ENCODE measurements at places on chromosomes 2 and 18.

DNA sequence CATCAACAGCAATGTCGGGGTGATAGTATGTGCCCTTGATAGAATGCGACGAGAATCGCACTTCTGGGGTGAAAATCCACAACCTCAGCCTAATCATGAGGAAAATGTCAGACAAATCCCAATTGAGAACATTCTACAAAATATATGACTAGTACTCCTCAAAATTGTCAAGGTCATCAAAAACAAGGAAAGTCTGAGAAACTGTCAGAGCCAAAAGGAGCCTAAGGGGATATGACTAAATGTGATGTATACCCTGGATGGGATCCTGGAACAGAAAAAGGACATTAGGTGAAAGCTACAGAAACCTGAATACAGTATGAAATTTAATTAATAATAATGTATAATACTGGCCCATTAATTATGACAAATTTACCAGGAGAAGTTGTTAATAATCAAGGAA, 7.6 kb upstream of the CACNB4 start:
- no peak for DNase-seq

GRCh38 chr2:3434654-3435053, 55.2 kb downstream of the TRAPPC12 start:
- no peak for DNase-seq

GRCh38 chr2:29663268-29663667, 258.1 kb downstream of the ALK start:
- DNase-seq, result peak; percentile 87

DNA sequence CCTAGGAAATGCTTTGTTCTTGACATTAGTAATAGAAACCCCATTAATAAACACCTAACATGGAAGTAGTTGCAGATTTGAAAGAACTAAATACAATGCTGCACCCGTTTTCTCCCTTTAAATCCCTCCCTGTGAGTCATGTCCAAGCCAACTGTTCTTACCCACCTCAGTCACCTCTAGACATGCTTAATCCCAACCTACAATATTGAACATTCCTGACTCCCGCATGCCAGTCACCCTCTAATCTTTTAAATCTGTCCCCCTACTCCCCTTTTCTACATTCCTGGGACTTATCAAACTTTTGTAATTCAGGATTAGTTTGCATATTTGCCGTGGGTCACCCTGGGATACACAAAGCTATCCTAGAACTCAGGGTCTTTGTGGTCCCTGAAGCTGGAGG, 374.6 kb downstream of the IRS1 start:
- no peak for DNase-seq

GRCh38 chr2:102971701-102972100, 209.9 kb downstream of the TMEM182 start:
- peak; percentile 16 for DNase-seq

DNA sequence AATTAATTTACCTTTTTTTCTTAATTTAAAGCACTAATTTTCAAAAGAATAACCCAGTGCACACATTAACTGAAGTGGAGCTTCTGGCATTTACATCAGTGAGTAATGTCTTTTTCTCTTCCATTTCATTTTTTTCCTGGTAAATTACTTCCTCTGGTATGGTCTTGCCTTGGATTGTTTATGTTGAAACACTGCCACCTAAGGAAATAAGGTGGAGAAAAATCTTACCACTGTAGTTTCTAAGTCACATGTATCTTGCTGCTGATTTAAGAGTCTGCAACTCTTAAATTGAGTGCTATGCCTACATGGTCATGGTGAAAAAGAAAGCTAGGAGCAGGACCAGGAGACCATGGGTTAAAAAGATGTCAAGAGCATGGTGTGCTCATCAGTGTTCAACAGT, 51.0 kb downstream of the TTC27 start:
- peak; percentile 52 for DNase-seq

GRCh38 chr2:171702781-171703556, 15.7 kb downstream of the DYNC1I2 start:
- DNase-seq, result peak; percentile 21

GRCh38 chr18:43314941-43315340, 37.7 kb upstream of the SYT4 start:
- no peak for DNase-seq

GRCh38 chr2:217667512-217667911, 335.3 kb downstream of the TNS1 start:
- DNase-seq, result no peak

DNA sequence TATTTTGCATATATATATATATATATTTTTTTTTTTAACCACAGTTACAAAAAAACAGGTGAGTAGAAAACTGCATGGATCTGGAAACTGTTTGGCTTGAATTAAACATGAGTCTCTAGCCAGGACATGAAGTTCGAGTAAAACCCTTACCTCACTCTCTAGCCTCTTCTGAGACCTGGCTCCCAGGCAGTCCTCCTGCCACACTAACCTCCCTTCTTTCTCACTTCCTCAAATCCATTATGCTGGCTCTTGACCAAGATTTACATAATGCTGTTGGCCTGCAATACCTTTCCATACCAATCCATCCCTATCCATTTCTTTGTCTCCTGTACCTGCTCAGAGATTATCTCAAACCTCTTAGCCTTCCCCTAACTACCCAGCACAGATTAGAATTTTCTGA, 34.0 kb downstream of the PIGN start:
- DNase-seq, result no peak

GRCh38 chr2:181461056-181461997, 4.1 kb downstream of the ITGA4 start:
- no peak for DNase-seq

GRCh38 chr18:64409511-64409910, 260.6 kb upstream of the LINC00305 start:
- DNase-seq, result no peak

- DNase-seq, result no peak
Measured at GRCh38 chr2:189533288-189534035, 47.1 kb downstream of the SLC40A1 start.

DNA sequence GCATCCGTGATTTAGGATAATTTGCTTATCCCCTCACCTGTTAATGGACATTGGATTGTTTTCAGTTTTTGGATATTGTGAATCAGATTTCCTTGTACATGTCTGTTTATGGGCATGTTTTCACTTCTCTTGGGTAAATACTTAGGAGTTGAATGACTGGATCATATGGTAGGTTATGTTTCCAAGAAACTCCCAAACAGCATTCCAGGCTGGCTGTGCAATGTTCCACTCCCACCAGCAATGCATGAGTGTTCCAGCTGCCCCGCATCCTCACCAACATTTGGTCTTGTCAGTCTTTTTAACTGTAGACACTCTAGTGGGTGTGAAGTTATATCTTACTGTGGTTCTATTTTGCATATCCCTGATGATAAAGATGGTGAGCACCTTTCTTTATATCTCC, 8.9 kb upstream of the LRRFIP1 start:
- DNase-seq, result peak; percentile 59

- DNase-seq, result no peak
Measured at GRCh38 chr2:39370101-39370500, 67.0 kb downstream of the MAP4K3 start.

DNA sequence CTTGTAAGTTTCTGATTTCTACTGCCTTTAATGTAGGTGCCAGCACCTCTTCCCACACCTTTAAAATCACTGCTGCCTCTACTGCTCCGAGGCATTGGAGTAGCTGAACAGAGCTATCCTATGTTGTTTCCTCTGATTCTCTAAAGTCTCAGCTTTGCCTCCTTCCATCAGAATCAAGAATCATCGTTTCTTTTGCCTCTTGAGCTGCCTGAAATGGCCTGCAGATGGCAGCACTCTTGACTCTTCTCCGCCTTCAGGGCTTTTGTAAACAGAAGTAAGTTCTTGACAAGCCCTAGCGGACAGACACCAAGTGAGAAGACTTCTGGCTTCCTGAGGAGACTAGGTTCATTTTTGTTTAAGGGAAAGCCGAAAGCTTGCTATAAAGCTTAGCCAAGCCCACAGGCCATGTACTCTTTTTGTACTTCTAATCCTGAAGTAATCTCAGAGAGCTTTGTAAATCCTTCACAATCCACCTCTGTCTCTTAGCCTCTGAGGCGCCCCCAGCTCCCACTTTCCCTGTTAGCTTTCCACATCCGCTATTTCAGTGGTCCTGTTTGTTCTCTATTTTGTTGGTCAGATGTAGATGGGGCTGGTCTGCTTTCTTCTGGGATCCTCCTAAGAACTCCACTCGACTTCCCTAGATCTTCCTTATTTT, 48.4 kb downstream of the GTF3C3 start:
- DNase-seq, result peak; percentile 51

GRCh38 chr18:42882122-42882521, 233.4 kb downstream of the RIT2 start:
- peak; percentile 12 for DNase-seq

- DNase-seq, result no peak
Measured at GRCh38 chr2:144374163-144374661, 145.7 kb downstream of the ZEB2 start.

DNA sequence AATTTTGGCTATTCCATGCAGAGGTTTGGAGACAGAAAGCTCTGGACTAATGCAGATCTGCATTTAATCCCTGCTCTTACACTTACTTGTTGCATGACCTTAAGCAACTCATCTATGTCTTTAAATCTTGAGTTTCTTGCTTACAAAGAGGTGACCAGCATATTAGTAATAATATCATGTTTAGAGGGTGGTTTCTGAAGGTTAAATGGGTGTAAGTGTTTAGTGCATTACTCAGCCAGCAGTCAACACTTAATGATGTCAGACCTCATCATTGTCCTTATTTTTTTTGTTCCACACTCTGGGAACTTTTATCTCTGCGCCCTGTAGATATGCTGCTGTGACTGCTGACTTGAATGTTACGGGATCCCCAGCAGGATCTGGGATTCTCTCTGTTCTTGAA, 1.7 kb downstream of the IL1RL1 start:
- DNase-seq, result peak; percentile 63

GRCh38 chr2:22812065-22812680, 572.8 kb upstream of the KLHL29 start:
- DNase-seq, result no peak

DNA sequence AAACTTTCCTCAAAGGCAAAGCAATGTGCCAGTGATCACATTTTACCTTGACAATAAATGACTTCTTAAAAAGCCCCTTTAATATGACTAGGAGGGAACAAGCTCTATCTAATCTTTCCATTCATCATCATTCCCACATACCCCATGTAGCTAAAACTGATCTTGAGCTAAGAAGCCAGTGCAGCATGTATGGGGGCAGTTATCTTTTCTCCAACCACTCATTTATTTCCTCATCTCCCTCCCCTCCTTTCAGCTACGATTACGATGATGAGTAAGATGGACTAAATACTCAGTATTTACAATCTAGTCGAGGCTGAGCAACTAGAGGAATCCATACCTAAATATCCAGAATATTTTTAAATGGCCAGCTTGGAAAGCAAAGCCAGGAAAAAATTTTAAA, 35.5 kb downstream of the PNO1 start:
- no peak for DNase-seq

- no peak for DNase-seq
Measured at GRCh38 chr2:75647771-75648170, 1.2 kb downstream of the MRPL19 start.

DNA sequence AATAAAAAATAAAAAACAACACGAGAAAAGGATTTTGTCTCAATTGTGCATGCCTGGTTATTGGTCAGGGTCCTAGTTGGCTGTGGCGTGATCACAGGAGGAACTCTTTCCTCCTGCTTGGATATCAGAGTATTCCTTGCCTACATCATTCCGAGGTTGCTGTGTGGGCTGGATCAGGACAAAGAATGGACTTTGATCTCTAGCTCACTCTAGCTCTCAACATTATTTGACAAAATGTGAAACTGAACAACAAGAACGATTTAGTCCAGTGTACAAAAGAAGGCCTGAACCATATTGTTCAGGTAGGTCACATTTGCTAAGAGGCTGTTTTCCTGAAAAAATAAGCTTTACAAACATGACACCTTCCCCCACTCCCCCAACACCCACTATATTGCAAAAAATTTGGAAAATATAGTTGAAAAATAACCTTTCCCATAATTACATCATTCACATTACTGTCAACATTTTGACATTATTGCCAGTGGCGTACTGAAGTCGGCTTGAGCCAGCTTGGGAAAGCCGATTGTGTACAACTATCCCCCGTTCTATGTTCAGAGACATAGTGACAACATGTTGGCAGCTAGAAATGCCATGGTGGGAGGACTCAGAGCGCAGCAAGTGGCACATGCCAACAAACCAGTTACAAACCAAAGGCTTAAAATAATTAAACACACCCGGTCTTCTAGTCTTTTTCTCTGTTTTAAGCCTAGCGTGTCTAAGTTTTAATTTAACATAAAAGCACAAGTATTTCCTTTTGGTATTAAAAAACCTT, 179.0 kb downstream of the LPIN1 start:
- DNase-seq, result no peak

- DNase-seq, result no peak
Measured at GRCh38 chr2:230422149-230422548, 6.1 kb downstream of the SP100 start.

DNA sequence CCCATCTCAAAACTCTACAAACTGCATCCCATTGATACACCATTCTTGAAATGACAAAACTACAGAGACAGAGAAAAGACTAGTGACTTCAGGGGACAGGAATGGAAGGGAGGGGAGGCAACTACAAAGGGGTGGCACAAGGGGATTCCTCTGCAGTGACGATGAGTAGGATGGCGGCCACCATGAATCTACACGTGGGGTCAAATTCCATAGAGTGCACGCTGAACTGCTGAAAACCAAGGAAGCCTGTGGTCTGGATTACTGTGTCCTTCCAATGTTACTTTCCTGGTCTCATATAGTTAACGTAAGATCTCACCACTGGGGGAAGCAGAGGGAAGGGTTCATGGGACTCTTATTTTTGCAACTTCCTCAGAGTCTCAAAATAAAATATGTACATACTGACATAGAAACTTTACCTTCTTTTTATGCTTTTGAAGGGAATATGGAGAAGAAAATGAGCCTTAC, 23.6 kb downstream of the COX7A2L start:
- no peak for DNase-seq

GRCh38 chr18:13562494-13563029, 163.8 kb downstream of the FAM210A start:
- no peak for DNase-seq

GRCh38 chr2:45774688-45775244, 123.3 kb downstream of the PRKCE start:
- DNase-seq, result no peak

- no peak for DNase-seq
Measured at GRCh38 chr2:226873051-226873620, 37.3 kb downstream of the RHBDD1 start.

- DNase-seq, result no peak
Measured at GRCh38 chr2:6845903-6846302, 19.8 kb downstream of the CMPK2 start.

DNA sequence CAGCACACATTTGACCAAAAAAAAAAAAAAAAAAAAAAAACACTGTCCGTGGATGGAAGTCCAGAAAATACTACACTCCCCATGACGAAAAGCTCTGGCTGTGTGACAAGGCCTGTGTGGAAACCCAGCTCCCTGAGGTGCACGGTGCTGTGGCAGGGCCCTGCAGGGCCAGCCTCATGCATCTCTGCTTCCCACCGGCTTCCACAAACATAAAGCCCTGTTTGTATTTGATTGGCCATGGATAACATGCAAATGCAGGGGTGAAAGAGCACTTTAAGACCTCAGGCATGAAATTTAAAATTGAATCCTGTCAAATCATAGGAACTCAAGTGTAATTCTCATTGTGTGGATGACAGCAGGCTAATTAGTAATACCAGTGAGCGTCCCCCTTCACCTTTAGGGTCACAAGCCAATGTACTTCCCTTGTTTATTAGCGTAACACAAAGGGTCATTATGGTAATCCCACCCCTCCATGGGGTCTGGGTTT, 757.2 kb downstream of the GALR1 start:
- no peak for DNase-seq

GRCh38 chr2:145861940-145862339, 1342.0 kb upstream of the ZEB2 start:
- DNase-seq, result no peak

Measured in stromal cell of bone marrow (primary cell).